ENCODE measurements at places on chromosomes 2 and 18.

- DNase-seq: peak; percentile 73
Measured at GRCh38 chr18:35653392-35654135, 72.0 kb downstream of the GALNT1 start.

GRCh38 chr18:3679241-3679640 lies 229.3 kb downstream of the TGIF1 start:
- peak; percentile 78 for DNase-seq

- no peak for DNase-seq
Measured at GRCh38 chr2:216485237-216485636, 13.4 kb upstream of the RPL37A start.

DNA sequence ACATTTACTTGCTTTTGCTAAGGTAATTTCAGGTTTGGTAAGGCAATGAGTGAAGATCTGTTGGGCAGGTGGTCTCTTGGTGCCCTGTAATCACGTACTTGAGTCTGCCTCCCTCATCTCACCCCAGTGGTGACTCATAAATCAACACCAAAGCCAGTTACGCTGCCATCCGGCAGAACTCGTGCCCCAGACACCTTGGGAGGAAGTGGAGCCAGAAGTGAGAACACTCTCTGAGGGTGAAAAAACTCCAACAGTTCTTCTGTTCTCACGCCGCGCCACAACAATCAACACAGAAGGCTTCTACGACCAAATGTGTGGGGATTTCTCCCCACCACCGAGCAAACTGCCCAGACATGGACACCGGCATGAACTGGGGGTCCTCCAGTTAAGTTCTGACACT lies 206.2 kb downstream of the ARL4C start:
- DNase-seq: peak; percentile 77

DNA sequence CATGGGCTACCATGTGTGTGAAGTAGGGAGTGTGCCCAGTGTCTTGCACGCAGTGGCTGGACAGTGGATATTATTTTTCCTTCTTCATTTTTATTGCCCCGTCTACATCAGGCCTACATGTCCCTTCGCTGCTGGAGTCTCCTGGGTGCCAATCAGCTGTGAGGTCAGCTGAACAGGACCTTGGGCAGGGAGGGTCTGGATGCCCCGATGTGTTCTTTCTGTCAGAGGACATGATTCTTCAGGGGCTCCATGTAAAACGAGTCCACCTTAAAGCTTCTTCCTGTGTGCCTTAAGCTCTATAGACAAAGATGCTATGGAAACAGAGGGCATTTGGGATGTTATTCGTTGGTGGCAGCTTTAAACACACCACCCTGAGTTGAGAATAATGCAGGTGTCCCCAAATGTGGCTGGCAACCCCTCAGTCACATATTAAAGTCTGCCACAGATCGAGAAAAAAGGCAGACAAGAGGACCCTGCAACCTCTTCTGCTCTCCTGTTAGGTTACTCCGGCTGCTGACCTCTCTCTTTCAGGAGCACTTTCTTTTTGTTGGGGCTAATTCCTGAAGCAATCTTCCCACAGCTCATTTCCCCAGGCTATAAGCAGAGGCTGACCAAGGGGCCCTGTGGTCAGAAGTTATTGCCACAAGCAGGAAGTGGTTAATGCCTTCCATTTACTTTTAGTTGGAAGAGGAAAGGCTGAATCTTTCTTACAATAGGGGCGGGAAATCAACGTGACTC lies 20.0 kb downstream of the GREB1 start:
- DNase-seq: peak; percentile 72

DNA sequence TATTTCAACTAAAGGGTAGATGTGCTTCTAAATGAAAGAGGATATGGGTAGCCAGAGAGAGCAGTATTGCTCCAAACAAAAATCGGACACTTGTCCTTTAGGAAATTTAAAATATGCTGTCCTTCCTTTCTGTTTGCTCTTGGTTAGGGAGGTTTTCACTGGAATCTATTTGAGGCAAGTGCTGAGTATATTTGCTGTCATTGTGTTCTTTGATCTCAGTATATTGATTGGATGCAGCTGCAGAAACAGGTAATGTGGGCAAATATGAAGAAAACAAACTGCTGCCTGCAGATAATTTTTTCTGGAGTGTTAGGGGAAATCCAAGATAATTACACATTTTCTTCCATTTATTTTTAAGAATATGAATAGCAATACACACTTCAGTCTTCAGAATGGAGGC lies 410.2 kb downstream of the NCKAP5 start:
- no peak for DNase-seq

DNA sequence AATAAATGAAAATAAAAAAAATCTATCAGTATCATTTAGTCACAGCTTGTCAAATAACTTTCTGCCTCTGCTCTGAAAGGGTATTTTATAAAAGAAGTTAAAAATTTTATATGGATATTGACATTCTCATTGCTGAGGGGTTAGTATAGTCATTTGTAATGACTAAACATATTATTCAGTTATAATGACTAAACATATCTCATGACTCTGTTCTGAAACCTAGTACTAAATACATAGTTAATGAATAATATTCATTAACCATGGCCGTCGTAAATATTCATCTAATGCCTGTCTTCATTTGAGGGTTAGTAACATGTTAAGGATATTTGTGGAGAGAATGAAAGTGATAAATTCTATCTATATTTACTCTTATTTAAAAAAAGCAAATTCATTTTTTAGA lies 69.1 kb upstream of the MAP4K3 start:
- DNase-seq: no peak

GRCh38 chr2:235603659-235604058 lies 109.8 kb downstream of the AGAP1 start:
- no peak for DNase-seq

GRCh38 chr2:24886126-24886501 lies 33.9 kb downstream of the ADCY3 start:
- DNase-seq: peak; percentile 22

DNA sequence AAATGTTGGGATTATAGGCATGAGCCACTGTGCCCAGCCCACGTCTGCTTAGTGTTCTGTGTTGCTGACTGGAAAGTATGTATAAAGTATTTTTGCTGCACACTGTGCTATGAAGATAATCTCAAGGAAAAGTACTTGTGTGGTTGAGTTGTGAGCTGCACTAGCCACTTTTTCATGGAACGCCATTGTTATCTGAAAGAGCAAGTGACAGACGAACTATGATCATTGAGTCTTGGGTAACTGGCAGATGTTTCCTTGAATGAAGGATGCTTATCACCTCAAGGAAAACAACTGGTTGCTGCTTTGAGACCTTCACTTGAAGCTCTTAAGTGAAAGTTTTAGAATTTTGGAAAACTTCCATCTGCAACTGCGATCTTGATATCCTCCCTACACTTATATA lies 82.2 kb upstream of the KCTD1 start:
- DNase-seq: no peak

- DNase-seq: no peak
Measured at GRCh38 chr2:117850015-117850414, 35.5 kb downstream of the DDX18 start.

DNA sequence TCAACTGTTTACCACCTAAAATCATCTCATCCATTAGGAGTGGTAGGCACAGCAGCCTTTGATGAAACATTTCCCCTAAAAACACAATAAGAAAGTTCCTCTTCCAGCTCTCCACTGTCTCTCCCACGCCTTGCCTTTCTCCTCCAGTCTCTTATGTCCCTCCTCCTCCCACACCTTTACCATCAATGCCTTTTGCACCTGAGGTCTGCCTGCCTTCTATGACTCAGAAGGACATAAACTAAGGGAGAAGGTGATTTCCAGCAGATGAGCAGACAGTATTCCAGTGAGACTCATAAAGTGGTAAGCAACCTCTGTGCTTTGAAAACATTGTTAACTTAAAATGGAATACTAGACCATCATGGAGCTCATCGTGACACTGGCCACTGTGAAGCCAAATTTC lies 34.2 kb upstream of the NDUFV2 start:
- DNase-seq: no peak
